ENCODE measurements at places on chromosomes 2 and 18. TPM values are rescaled to one million over a fixed set of nuclear protein-coding genes. Genes with fewer than 3 reads are reported as not detected.

Gene LRRC30
- total RNA-seq, result not detected

Gene CRYBA2
- total RNA-seq, result not detected

Gene HMSD
- not detected for total RNA-seq

Gene CAPG
- 8.7 TPM for total RNA-seq

Gene CCDC85A
- 2.4 TPM for total RNA-seq

Gene SDC1
- not detected for total RNA-seq

Gene EIPR1
- 13.6 TPM for total RNA-seq

Gene SERPINB11
- total RNA-seq, result not detected

Gene CD8B
- total RNA-seq, result 0.33 TPM

Gene GYPC
- 74.9 TPM for total RNA-seq

Gene CFC1
- 13.4 TPM for total RNA-seq

Gene ABCG8
- total RNA-seq, result not detected

Gene ST6GAL2
- total RNA-seq, result 0.67 TPM
